ENCODE measurements at places on chromosomes 7 and 10.

- no peak for DNase-seq
Measured at GRCh38 chr7:137882806-137883205, 36.0 kb upstream of the DGKI start.

DNA sequence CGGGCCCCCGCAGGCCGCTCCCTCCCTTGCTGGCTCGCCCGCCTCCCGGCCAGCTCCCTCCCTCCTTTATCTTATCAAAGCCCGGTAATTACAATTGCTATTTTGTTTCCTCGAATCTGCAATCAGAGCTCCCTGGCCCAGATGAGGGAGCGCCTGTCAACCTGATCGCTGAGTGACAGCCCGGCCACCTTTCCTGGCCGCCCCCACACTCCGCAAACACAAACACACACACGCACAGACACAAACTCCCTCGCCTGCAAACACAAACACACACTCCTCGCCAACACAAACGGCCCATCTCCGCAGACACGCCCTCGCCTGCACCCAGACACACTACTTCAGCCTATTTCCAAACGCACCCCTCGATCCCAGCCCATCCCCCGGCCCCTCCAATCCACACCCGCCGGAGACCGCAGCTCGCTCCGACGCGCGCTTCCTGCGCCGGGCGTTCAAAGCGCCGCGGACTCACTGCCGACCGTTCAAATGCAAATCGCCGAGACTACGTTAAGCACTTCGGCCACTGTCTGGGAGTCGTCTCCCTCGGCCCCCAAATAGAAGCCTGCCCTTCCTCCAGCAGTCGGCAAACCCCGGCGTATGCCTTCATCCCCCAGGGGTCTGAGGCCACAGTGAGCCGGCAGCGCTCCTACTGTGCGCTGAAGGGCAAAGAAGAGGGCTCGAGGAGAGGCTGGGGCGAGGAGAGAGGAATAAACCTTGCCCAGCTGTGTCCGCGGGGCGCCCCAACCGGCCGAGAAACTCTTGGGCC, 3.0 kb upstream of the FGF8 start:
- no peak for DNase-seq

- no peak for DNase-seq
Measured at GRCh38 chr7:41033500-41033899, 669.4 kb downstream of the INHBA start.

GRCh38 chr7:132511387-132511786, 64.9 kb downstream of the PLXNA4 start:
- DNase-seq: no peak

- no peak for DNase-seq
Measured at GRCh38 chr10:18773180-18773579, 113.9 kb downstream of the ARL5B start.

Data from stimulated activated CD4-positive, alpha-beta T cell treated with anti-CD3 and anti-CD28 coated beads, Interleukin-4, amount 100 ng/mL, for 4 hours (primary cell).